ENCODE measurements at places on chromosomes 5 and 9. TPM values are rescaled to one million over a fixed set of nuclear protein-coding genes. Genes with fewer than 3 reads are reported as not detected.

GRCh38 chr5:50292735-50293394, 148.2 kb downstream of the EMB start:
- H3K4me3 ChIP-seq = no peak overlapping the region
- no peaks in the 10 kb centered on the region for H3K27me3 ChIP-seq
- H3K27ac ChIP-seq = no peak overlapping the region
- no peaks in the 10 kb centered on the region for H3K4me1 ChIP-seq
- no peaks in the 10 kb centered on the region for H3K36me3 ChIP-seq

- no peaks in the 10 kb centered on the region for H3K27me3 ChIP-seq
- H3K27ac ChIP-seq = peak overlapping the region; percentile 92
- H3K4me3 ChIP-seq = no peak overlapping the region
- H3K36me3 ChIP-seq = no peaks in the 10 kb centered on the region
- DNase-seq = no peak
These were observed 9.6 kb downstream of the LRRC8A start for GRCh38 chr9:128891321-128892220.

- DNase-seq = peak; percentile 29
- no peaks in the 10 kb centered on the region for H3K36me3 ChIP-seq
- peaks cover 3% of the 10 kb centered on the region for H3K4me1 ChIP-seq
These were observed 185.8 kb downstream of the CD180 start for GRCh38 chr5:67010684-67011409.

- H3K27ac ChIP-seq = no peak overlapping the region
- H3K27me3 ChIP-seq = no peaks in the 10 kb centered on the region
- H3K4me1 ChIP-seq = no peaks in the 10 kb centered on the region
- no peak overlapping the region for H3K4me3 ChIP-seq
- peak; percentile 15 for DNase-seq
- no peaks in the 10 kb centered on the region for H3K36me3 ChIP-seq
These were observed 146.4 kb downstream of the HACD4 start for GRCh38 chr9:20884985-20885593.

STXBP1 gene
- total RNA-seq = 47.6 TPM

PTGS1 gene
- total RNA-seq = 6.2 TPM

KIAA1958 gene
- 42.8 TPM for total RNA-seq
